AML-193 (cell line): ENCODE measurements at places on chromosomes 16 and 17.

DNA sequence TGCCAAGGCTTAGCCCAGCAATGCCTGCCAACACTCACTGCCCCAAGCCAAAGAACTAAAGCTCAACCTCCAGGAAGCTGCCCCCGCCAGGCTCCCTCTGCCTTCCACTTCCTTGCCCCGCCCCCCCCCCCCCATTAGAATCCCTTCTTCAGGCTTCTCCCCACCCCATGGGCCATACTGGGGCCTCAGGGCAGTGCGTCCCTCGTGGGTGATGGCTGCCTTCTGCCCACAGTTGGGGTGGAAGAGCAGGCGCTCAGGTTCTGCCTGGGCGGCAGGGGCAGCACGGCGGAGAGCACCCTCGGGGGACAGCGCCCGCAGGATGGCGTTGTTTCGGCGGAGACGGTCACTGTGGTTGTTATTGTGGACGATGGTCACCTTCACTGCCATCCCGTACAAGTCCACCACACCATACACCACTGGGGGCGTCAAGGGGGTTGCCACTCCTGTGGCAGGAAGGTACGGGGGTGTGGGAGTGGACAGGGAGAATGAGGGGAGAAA, 4.1 kb downstream of the NEURL4 start:
- no peak for DNase-seq

DNA sequence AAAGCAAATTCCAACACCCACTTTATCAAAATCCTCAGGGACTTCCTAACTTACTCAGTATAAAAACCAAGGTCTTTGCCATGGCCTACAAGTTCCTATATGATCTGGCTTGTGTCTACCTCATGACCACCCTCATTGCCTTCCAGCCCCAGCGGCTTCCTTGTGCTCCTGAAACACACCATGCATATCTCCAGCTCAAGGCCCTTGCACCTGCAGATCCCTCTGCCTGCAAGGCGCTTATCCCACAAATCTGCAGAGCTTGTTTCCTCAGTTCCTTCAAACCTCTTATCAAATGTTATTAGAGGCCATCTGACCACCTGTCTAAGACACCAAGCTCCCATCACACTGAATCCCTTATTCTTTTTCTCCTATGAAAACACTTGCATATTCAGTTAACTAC, 2.6 kb downstream of the BBS2 start:
- DNase-seq, result no peak

DNA sequence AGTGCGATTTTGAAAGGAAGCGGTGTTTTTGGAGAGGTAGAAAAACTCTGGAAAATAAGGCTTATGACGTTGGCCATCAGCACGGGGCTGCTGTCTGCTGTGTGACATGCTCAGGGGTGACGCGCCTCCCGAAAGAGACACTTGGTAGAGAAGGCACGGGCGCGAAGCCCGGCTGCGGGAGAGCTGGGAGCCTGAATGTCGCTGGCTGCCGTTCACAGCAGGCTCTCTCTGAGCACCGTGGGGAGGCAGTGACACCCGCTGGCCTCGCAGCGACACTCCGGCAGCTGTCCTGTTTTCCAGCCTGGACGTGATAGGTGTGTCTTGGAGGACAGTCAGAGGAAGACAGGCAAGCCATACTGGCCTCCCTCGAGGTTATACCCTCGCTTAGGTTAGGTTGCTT, 759.1 kb upstream of the RBFOX1 start:
- DNase-seq, result no peak

DNA sequence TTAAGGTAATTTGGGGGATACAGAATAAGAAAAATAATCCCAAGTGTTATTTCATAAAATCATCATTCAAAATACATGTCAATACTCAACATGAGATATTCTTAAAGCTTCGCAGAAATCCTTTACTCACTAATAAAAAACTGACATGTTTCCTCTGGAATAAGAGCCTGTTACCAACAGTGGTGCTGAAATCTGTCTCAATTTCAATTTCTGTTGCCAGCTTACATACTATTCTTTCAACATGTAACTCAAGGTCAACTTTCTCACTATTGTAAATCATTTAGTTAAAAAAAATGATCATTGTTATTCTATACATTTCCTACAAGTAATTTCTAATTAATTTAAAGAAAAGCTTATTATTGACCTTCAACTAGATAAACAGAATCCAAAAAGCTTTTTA, 67.9 kb downstream of the CEP95 start:
- DNase-seq, result no peak

- DNase-seq, result no peak
Measured at GRCh38 chr17:67358612-67359011, 7.8 kb downstream of the PSMD12 start.

DNA sequence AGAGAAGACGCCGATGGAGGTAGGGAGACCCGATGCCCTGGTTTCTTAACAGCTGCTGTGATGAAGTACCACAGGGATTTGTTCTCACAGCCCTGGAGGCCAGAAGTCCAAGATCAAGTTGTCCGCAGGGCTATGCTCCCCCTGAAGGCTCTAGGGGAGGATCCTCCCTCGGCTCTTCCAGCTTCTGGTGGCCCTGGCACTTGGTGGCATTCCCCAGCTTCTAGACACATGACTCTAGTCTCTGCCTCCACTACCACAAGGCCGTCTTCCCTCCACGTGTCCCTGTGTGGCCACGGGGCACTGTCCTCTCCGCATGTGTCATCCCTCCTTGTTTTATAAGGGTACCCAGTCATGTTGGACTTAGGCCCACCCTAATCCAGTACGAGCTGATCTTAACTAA, 375.2 kb downstream of the SLC39A11 start:
- DNase-seq, result no peak

DNA sequence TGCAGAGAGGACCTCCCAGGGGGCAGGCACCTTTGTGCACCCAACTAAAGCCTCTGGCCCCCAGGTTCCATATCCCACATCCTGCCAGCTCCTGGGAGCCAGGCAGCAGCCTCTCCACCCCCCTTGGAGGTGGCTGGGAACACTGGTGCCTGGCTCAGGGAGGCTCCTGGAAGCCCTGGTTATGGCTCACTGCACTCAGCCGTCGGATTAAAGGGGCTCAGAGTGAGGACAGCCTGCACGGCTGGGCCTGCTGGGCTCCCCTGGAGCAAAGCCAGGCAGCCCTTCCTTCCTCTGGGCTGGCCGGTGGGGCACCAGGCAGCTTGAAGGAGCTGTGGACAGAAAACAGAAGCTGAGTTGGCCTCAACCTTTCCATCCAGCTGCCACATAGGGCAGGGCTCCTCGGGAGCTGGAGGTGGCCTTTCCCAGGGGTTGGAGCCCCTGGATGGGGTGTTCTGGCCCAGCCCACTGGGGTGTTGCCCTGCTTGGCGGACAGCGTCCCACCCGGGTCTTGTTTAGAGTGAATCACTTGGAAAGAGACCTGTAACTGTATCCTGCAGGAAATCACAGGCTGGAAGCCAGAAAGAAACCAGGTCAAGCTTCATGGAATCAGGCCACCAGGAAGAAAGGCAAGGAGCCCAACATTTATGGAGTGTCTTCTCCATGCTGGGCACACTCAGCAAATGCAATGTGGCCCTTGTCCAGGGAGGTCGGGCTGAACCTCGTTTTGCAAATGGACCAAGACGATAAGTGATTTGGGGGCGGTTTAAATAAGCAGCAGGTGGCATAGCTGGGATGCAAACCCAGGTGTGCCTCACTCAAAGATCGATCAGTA, 253.3 kb downstream of the SOX9 start:
- DNase-seq, result no peak

- DNase-seq, result no peak
Measured at GRCh38 chr17:58531661-58532554, 17.5 kb upstream of the MTMR4 start.
